Activated T-cell treated with anti-CD3 and anti-CD28 coated beads, Interleukin-2, amount 50 U/mL, for 4 hours (primary cell): ENCODE measurements at places on chromosomes 4 and X. TPM values are rescaled to one million over a fixed set of nuclear protein-coding genes. Genes with fewer than 3 reads are reported as not detected.

DNA sequence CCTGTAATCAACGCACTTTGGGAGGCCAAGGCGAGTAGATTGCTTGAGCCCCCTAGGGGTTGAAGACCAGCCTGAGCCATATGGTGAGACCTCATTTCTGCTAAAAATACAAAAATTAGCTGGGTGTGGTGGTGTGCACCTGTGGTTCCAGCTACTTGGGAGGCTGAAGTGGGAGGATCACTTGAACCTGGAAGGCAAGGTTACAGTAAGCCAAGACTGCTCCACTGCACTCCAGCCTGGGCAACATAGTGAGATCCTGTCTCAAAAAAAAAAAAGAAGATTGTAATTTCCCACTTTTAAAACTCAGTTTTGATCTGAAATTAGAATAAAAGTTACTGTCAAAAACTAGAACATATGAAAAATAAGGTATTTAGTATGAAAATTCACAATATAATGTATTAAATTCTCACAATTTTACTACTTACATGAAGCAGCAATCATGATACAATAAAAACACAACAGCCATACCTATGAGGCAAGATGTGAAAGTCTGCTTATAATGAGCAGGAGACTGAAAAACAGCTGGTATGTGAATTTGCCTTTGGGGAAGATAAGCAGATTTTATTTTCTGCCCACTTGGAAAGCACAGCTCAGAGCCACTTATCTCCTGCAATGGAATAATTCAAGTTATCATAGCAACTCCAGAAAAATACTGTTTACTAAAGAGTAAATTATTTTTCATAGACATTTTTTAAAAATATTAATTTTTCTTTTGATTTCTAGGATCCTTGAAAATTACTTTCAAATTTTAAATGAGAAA is 50.6 kb downstream of the ZGRF1 start:
- no peak for DNase-seq

GRCh38 chr4:174061026-174061425 is 222.4 kb downstream of the FBXO8 start:
- DNase-seq, result no peak

DNA sequence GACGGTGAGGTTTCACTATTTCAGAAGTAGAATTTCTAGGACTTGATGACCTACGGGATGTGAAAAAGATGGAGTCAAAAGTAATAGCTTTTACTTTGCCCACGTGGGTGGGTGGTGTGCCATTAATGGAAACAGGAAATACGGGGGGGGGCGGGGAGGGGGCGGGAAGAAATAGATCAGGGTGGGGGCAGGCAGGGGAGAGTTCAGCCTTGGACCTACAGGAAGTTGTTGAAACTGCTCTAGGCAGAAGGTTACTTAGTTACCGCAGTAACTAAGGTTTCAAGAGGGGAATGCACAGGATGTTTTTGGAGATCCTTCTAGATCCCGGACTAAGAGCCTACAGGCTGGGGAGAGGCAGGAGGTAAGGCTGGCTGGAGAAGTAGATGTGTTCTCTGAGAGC is 3.6 kb upstream of the FHL1 start:
- DNase-seq, result no peak

DNA sequence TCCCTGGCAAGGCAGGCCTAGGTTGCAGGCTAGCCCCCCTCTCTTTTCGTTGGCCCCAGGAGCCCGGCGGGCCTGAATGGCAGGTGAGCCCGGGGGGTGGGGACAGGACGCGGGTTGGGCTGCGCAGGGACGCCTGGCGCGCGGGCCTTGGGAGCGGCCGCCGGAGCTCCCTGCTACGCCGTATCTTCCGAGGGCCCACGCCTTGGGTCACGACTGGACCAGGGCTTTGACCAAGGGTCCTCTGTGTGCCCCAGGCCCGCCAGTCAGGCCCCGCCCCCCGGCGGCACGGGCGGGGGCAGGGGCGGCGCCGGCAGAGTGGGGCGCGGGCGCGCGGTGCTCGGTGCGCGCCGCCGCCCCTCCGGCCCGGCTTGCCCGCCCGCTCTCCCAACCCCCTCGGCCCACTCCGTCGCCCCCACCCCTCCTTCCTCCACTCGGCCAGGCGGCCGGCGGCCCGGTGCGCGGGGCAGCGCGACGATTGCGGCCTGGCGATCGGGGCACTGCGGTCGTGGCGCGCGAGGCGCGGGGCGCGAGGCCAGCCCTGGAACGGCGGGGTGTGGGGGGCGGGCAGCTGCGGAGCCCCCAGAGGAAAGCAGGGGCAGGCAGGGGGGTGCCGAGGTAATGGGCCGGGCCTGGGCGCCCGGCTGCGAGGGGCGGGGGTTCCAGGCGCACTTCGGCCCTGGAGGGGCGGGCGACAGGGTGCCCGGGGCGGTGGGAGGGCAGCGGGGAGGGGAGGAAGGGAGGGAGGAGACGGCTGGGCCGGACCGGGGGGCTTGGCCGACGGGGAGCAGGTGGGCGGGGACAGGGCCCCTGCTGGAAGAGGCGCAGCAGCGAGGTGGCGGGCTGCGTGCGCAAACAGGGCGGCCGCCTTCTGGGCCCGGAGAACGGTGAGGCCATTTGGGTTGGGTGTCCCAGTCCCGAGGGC is at the start of gene PRRG3:
PRRG3 (plus strand) TSS at position 798 of the 922 bp plus-strand sequence. CDS start 3,357 bp downstream, outside the sequence.
- DNase-seq, result no peak

DNA sequence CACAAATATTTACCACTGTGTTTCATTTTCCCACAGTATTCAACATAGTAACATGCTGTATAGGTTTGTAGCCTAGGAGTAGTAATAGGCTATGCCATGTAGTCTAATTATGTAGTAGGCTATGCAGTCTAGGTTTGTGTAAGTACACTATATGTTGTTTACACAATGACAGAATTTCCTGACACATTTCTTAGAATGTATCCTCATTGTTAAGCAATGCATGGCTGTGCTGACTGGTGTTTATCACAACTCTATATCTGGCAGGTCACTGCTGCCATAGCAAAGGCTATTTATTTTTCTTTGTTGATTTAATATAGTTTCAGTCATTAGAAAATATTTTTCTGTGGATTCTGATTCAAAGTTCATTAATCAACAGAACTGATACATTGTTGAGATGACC is 108.3 kb upstream of the TEX13A start:
- DNase-seq, result no peak

Gene DIAPH2
- total RNA-seq, result 4.4 TPM

DNA sequence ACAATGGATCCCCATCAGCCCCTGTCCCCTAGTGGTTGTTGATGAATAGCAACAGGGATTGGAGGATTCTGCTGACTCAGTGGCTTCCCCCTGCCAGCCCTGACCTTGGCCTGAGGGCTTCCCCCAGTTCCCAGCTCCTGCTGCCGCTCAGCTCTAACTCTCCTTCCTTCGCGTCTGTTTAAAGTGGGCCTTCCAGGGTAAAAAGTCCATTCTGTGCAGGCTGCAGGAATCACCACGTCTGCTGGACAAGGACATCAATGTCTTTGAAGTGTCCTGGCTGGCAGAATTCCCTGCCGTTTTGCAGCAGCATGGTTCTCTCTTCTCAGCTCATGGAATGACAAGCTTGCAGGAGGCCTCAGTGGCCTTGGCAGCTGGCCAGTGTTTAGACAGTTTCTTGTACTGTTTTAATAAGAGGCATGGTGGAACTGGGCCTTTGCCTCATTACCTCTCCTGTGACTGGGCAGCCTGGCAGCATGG is 152.5 kb upstream of the STX18 start:
- DNase-seq, result no peak

- DNase-seq, result no peak
Measured at GRCh38 chrX:75603833-75604232, 81.0 kb upstream of the ZDHHC15 start.

GRCh38 chrX:16589211-16589610 is 60.7 kb upstream of the S100G start:
- no peak for DNase-seq

- DNase-seq, result no peak
Measured at GRCh38 chr4:153611679-153612078, 72.4 kb upstream of the TLR2 start.

DNA sequence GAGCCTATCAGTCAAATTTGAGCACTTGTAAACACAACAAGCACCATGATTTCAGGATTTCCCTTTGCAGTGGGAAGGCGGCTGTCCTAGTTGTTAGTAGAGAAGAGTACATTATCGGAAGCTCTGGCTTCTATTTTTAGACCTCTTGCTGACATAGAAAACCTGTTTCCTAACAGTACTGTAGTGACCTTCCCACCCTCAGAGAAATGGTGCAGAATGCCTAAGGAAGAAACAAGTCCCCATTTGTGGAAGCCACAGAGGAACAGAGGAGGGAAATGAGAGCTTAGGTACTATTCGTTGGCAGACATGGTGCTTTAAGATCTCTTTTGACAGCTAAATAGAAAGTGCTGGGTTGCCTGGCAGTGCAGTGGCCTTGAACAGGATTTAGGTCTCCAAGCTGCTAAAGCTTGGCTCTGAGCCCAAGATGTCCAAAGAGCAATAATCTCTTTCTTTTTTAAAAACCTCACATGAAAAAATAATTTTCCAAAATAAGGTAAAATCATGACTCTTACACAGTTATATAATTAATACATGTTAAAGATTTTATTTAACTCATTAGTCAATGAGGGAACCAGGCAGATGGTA is 24.9 kb downstream of the GLRA2 start:
- no peak for DNase-seq
